Activated T-helper 1 cell treated with anti-CD3 and anti-CD28 coated beads, Interleukin-12 subunit alpha, Interleukin-12 subunit beta, Interleukin-2, Interleukin-4 antibody, amounts not matched to agents 30 ng/mL and 10 ng/mL and 1 ng/mL, durations not matched to agents 14 hours and 24 hours and 36 hours (primary cell): ENCODE measurements at places on chromosomes 6 and 20. TPM values are rescaled to one million over a fixed set of nuclear protein-coding genes. Genes with fewer than 3 reads are reported as not detected.

Gene SLC22A3
- total RNA-seq = not detected in 2 replicates

Gene GPLD1
- 0.22 and 0.39 TPM in 2 replicates for total RNA-seq

Gene LRRN4
- not detected in 2 replicates for total RNA-seq

Gene DEFB121
- not detected in 2 replicates for total RNA-seq

Gene SLC25A27
- total RNA-seq = not detected in 2 replicates

Gene PRDM13
- total RNA-seq = 0.15 TPM in 1 of 2 replicates, not detected in the other

Gene ANGPT4
- not detected in 2 replicates for total RNA-seq

Gene FOXQ1
- not detected in 2 replicates for total RNA-seq
